ENCODE measurements at places on chromosomes 16 and 17.
A peak's percentile ranks its signal among the peaks of the same experiment; 100 is the strongest.

DNA sequence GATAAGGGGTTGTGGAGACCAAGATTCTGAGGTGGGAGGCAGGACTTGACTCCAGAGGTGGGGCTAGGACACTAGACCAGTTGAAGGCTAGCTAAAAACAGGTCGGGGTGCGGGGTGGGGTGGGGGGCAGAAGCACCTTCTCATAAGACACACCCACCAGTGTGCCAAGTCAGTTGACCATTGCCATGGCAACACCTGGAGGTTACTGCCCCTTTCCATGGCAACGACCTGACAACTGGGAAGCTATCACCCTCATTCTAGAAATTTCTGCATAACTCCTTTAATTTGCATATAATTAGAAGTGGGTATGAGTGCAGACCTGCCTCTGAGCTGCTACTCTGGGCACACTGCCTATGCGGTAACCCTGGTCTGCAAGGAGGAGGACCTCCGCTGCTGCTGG lies 53.9 kb upstream of the ALOX12 start:
- DNase-seq = no peak

GRCh38 chr16:64361753-64362152 lies 760.1 kb downstream of the CDH11 start:
- no peak for DNase-seq

GRCh38 chr16:55565086-55565485 lies 1.4 kb upstream of the CAPNS2 start:
- DNase-seq = no peak

GRCh38 chr17:31570951-31571892 lies 179.7 kb downstream of the RAB11FIP4 start:
- DNase-seq = no peak

DNA sequence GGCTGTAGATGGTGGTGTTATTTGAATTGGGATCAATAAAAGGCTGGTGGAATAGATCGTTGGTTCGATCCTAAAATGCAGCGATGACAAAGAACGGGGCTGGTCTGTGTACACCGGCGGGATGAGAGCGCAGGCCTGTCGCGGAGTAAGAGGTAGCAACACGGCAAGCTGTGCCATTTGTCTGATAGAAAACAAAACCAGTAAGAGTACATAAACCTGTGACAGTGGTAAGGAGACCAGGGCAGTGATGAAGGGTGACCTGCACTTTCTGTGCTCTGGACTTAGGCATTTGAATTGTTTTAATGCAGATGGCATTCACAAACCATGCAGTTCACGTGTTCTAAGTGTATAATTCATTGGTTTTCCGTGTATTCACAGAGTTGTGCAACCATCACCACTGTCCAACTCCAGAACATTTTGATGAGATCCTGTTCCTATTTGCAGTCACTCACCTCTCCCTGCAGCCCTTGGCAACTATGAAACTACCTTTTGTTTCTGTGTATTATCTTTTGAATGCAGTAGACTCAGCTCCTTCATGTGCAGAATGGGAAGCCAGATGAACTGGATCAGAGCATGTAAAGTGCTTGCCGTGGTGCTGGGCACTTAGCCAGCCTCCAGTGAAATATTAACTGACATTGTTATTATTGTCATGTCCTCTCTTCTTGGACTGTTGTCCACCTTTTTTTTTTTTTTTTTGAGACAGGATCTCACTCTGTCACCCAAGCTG lies 286.1 kb downstream of the SNX29 start:
- DNase-seq = no peak

- no peak for DNase-seq
Observed at GRCh38 chr16:72645538-72645937, 402.4 kb downstream of the ZFHX3 start.

- peak; percentile 56 for DNase-seq
Observed at GRCh38 chr17:31394544-31394943, 3.1 kb downstream of the RAB11FIP4 start.

DNA sequence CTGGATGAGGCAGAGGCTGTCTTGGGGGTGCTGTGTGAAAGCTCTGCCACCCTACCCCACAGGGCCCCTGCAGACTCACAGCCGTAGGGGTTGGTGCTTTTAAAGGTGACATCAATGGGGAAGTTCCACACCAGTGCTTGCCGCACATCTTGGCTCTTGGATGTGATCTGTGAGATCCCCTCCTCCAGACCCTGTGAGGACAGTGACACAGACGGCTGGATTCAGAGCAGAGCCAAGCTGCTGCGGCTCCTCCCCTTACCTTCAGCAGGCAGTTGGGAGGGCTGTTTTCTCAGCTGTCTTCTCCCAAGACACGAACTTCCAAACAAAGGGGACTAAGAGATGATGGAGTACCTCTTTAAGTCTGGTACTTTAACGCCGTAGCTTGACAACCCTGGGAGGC lies 4.8 kb downstream of the B9D1 start:
- no peak for DNase-seq

DNA sequence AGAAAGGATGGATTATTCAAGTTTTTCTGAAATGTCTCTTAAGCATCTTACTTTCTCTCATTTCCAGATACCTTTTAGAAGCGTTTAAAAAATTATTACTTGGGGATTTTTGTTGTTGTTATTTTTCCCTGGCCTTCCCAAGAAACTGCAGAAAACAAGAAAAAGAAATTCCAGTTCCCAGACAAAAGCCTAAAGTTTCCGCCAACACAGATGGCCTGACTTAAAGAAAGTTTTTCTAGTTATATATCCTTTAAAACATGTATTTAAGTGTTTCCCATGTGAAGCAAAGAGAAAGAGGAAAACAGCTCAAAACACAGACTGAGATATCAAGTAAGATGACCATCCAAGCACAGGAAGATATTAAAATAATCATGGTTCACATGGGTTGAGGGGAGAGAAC lies 401.7 kb upstream of the MAF start:
- DNase-seq = no peak

GRCh38 chr16:87149051-87149450 lies 168.1 kb downstream of the C16orf95 start:
- no peak for DNase-seq

DNA sequence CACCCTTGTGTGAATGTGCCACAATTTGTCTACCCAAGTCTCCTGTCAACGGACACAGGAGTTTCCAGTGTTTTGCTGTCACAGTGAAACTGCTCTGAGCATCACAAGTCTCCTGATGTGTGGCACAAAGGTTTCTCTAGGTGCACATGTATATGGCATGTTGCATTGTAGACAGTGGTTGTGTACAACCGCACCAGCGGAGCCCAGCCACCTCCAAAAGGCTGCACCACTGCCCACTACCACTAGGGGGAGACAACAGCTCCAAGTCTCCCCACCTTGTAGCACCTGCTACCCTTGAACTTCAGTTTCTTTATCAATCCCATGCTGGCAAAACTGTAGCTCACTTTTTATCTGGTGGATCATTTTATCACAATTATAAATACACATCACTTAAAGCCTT lies 95.5 kb upstream of the ZNF469 start:
- DNase-seq = no peak

- no peak for DNase-seq
Observed at GRCh38 chr16:1445518-1446203, 1.3 kb upstream of the CCDC154 start.

DNA sequence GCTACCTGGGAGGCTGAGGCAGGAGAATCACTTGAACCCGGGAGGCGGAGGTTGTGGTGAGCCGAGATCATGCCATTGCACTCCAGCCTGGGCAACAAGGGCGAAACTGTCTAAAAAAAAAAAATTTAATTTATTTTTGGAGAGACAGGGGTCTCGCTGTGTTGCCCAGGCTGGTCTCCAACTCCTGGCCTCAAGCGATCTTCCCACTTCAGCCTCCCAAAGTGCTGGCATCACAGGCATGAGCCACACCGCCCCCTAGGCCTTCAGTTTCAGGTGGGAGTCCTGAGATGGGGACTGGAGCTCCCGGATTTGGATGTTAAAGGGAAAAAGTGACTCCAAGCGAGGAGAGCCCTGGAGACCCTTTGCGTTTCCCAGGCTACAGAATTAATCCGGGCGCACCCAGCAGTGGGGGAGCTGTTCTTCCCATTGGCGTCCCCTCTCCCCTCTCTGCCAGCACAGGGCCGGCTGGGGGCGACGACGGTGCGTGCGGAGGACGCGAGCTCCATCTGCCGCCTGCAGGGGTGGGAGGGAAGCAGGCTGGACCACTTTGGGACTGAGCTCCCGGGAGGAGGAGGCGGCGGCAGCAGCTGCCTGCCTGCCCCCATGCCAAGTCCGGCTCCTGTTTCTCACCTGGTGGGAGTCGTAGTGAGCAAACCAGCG lies 49.3 kb upstream of the USP7 start:
- peak; percentile 21 for DNase-seq

- DNase-seq = peak; percentile 26
Observed at GRCh38 chr16:19068237-19068815, 912 bp downstream of the COQ7 start.

DNA sequence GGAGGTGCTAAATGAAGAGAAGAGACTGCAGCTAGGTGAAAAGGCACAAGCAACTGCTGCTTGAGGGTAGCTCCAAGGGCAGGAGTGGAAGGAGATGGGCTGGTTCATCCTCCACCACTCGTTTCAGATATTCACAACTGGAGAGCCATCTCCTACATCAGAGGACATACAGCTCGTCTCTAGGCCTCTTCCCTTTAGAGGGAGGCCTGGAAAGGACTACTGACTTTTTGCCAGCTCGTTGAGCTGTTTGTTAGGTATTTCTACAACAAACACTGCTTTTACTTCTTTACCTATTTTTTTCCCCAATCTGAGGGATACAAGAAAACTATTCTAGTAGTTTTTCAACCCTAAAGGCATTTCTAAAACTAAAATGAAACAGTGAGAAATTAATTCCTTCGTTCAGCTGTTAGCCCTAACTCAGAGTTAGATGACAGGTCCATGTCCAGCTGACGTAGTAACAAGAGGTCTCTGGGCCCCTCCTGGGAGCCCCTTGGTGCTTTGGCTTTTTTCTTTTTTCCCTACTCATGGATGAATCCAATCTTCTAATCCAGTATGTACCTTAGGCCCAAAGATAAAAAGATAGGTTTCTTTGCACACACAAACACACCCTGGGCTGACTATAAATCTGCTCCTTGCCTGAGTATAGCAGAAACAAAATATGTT lies 47.8 kb upstream of the TBX2 start:
- DNase-seq = no peak

GRCh38 chr17:66583112-66583748 lies 251.7 kb upstream of the CACNG5 start:
- no peak for DNase-seq

DNA sequence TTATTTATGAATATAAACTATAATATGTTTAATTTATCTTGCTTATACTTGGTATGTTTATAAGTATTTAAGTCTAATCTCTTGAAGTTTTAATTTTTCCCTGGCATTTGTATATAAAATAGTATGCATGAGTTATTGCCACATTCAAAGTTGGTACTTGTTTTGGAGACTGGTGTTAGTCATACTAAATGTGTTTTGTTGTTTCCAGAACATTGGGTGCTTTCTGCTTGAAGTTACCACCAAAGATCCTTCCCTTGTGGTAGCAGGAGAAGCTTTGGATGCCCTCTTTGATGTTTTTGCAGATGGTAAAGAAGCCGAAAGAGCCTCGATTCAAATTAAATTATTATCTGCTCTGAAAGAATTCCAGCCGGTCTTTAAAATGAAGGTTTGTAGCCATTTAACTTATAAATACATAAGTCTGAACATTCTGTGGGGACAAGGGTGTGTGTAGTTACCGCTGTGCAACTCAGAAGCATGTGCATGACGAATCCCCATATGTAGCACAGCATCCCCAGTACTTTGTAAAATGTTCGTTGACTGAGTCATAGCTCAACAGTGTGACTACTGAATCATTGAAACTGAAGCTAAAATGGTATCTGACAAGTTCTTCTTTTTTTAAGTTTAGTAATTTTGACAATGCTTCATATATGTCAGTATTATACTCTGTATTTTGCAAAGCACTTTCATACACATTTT lies 36.4 kb downstream of the HEATR3 start:
- no peak for DNase-seq

GRCh38 chr17:73911726-73912372 lies 267.6 kb upstream of the SDK2 start:
- no peak for DNase-seq

- no peak for DNase-seq
Observed at GRCh38 chr17:17822189-17822588, 14.6 kb downstream of the SREBF1 start.

- no peak for DNase-seq
Observed at GRCh38 chr17:61460796-61461585, 8.8 kb downstream of the TBX4 start.

DNA sequence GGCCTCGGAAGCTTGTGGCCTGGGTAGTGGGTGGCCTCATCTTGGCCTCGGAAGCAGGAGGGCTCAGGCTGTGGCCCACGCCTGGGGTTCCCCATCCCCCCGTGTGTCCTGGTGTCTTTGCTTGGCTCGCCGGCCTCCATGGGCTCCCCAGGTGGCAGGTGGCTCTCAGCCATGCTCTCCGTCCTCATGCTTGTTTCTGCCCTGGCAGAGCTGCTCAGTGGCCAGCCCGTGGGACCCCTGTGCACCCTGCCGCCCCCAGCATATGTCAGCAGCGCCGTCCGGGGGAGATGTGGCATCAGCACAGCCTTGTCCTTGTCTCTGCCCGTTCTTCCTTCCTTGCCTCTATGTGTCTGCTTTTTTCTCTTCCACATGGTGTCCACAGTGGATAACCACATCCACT lies 38.5 kb downstream of the TBCD start:
- DNase-seq = no peak

DNA sequence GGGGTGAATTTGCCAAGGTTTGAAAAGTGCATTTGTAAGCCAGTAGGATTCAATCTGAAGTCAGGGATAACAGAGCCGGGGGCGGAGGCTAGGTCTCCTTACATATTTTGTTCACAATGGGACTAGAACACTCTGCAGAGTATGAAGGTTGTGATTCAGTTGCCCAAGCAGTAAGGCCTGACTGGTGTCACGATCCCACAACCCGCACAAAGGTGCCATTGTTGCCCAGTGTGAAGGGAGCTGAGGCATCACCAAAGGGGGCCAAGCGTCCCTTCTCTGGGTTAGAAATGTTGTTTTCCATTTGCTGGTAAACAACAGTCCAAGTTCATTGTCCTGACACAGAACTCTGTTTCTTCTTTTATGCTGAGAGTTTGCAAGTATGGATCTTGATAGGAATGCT lies 471.8 kb downstream of the MAF start:
- no peak for DNase-seq

DNA sequence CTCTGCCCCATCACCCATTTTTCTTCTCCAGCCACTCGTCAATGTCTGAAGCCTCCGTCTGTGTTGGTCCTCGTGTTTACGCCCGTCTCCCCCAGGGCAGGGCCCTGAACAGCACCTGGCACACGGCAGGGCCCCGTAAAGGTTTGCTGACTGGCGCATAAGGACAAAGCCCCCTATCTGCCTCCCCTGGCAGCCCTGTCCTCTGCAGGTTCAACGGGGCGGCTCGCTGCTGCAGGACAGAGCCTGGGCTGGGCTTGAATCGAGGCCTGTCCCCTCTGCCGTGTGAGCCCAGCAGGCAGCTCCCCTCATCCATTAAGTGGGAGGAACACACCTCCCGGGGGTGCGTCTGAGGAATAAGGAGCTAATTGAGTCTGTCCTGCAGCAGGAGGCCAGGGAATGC lies 46.1 kb upstream of the PABPN1L start:
- DNase-seq = no peak
